ENCODE measurements at places on chromosomes 1 and 21.
A peak's percentile ranks its signal among the peaks of the same experiment; 100 is the strongest.

DNA sequence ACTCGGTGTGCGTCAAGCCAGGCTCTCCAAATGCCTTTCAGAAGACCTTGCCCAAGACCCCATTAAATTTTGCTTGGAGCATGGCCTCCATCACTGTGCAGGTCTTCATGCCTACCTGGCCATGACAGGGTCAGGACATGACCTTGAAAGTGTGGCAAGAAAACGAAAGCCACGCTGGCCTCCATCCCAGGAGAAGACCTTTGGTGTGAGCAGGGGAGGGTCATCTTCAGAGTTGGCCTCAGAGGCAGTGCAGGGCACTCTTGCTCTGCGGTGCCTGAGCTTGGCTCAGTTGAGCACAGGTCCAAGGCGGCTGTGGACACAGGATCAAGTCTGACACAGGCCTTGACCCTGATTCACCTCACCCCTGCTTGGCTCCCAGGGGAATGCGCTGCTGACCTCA is 181.4 kb upstream of the TMEM51 start:
- DNase-seq: no peak

DNA sequence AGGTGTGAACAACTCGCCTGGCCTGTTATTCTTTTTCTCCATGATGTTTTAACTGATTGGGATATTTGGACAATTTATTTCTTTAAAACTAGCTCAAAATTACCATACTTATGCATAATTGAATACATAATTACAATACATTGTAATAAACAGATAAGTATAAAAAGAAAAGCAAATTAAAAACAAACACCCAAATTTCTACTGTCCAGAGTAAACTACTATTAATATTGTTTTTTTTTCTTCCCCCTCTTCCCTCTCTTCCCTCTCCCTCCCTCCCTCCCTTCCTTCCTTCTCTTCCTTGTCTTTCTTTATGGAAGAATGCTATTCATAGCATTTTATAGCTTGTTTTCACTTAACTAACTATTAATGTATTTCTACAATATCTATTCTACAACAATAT is 117.7 kb upstream of the IVNS1ABP start:
- no peak for DNase-seq

DNA sequence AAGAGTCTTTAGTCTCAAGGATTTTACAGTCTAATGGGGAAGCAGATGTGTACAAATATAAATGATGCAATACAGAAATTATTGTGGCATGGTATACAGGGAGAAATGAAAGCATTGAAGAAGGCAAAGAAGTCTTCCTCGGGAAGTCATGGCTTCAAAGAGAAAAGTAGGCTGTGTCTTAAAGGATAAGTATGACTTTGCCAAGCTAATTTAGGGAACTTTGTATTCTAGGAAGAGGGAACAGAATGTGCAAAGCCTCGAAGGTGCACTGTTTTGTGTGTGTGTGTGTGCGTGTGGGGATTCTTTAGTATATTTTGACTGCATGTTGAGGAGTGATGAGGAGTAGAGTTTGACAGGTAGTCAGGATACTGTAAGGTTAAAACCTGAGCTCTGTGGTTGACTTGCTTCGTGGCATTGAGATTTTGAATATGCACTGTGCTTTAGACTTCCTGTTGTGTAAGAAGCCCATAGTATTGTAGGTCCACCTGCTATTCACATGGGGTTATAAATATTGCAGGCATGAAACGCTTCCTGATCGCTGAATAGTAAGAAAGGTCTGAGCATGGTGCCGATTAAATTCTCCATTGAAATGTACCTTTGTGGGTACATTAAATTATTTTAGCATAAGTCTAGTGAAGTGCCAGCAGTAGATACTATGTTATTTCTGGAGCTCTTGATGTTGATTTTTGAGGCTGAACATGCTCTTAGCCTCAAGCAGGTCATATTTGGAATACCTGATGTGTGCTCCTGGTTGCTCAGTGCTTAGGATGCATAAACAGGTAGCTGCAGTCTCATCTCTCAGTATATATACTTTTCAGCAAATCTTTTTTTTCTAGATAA is 8.0 kb downstream of the SMAP2 start:
- DNase-seq: peak; percentile 83

- no peak for DNase-seq
Measured at GRCh38 chr1:194309269-194309668, 1122.9 kb upstream of the B3GALT2 start.

GRCh38 chr1:156025876-156026275 is 5.1 kb upstream of the SSR2 start:
- DNase-seq: peak; percentile 79

GRCh38 chr21:46028573-46029091 is 47.1 kb downstream of the COL6A1 start:
- no peak for DNase-seq

All from activated CD4-positive, alpha-beta T cell treated with anti-CD3 and anti-CD28 coated beads, Interleukin-2, amount 10 ng/mL, durations not matched to agents 24 days and 14 days (primary cell).